Natural killer cell (primary cell): ENCODE measurements at places on chromosomes 16 and 17.

DNA sequence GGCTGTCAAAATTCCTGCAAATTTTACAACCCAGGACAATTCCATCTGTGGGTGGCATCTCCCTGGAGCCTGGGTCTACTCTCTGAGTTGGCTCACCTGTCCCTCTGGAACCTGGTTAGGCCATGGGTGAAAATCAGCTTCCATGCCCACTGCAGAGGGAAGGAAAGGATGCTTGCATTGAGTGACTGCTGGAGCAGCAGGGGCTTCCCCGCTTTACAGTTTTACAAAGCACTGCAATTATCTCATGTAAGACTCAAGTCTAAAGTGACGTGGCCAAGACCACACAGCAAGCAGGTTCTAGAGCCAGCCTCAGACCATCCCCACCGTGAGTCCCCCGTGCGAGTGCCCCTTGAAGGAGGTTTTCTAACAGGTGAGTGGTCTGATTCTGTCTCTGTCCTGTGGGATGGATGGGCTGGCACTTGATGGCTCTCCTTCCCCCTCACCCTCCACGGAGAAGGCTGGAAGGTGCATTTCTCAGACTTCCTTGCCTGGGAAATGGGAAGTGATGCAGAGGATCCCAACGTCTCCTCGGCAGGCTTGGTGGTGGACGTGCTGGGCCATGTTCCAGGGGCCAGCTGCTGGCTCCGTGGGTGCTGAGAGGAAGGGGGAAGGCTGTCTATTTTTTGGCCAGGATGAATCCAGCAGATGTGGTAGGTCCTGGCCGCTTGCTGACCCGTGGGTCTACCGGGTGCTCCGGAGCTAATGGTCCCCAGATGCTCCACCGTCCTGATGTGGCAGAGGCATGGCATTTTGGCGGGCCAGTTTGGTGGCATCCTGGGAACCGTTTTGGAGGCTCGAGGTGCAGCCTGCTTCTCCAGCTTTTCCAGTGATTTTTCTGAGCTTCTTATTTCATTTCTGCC lies 26.3 kb upstream of the CBX4 start:
- no peak overlapping the region for H3K27ac ChIP-seq
- no peaks in the 10 kb centered on the region for H3K4me1 ChIP-seq
- no peak for DNase-seq

- no peak for DNase-seq
- no peaks in the 10 kb centered on the region for H3K4me1 ChIP-seq
- no peak overlapping the region for H3K27ac ChIP-seq
- H3K27me3 ChIP-seq: peaks cover 2% of the 10 kb centered on the region
These were observed 12.0 kb downstream of the HS3ST6 start for GRCh38 chr16:1906055-1906845.

DNA sequence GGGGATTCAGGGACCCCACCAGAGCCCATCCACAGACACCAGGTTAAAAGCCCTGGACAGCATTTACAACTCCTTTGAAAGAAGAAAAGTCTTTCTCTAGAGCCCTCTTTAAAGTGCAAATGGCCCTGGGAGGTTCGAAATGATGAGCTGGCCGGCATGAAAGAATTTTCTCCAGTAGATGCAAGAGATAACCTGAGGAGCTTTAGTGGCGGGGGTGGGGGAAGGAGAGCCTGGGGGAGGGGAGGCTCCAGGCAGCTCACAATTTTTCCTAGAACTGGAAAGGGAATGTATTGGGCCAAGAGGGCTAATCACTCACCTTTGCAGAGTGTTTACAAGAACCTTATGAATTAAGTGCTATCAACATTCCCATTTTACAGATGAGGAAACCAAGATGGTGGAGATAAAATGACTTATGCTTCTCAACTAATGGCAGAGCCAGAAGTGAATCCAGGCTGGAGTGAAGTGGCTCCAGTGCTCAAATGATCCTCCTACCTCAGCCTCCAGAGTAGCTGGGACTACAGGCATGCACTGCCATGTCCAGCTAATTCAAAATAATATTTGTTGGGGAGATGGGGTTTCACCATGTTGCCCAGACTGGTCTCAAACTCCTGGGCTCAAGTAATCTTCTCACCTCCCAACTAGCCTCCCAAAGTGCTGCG lies 4.2 kb upstream of the CDH1 start:
- H3K27me3 ChIP-seq: peaks cover 12% of the 10 kb centered on the region
- no peak for DNase-seq
- H3K4me3 ChIP-seq: no peak overlapping the region
- no peak overlapping the region for H3K27ac ChIP-seq
- peaks cover 8% of the 10 kb centered on the region for H3K4me1 ChIP-seq
- H3K36me3 ChIP-seq: no peaks in the 10 kb centered on the region

DNA sequence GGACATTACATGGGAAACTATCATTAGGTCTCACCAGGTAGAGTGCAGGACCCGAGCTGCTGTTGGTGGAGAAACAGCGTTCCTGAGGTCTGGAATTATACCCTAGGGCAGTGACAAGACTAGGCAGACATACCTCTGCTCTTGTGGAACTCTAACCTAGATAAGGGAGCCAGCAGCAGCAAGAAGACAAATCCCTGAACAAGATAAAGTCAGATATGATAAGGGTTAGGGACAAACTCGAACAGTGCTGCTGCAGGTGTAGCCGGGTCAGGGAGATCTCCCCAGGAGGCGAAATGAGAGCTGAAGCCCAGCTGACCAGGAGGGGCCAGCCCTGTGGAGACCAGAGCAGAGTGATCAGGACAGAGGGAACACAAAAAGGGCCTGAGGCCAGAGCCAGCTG lies 34.7 kb downstream of the ARSG start:
- no peak overlapping the region for H3K4me3 ChIP-seq
- H3K4me1 ChIP-seq: peaks cover 11% of the 10 kb centered on the region
- no peaks in the 10 kb centered on the region for H3K27me3 ChIP-seq
- H3K36me3 ChIP-seq: no peaks in the 10 kb centered on the region
- no peak overlapping the region for H3K27ac ChIP-seq

GRCh38 chr16:56163938-56164337 lies 27.4 kb upstream of the GNAO1 start:
- H3K36me3 ChIP-seq: no peaks in the 10 kb centered on the region
- H3K27ac ChIP-seq: no peak overlapping the region
- no peaks in the 10 kb centered on the region for H3K4me1 ChIP-seq
- DNase-seq: no peak
